ENCODE measurements at places on chromosomes 3 and 15. TPM values are rescaled to one million over a fixed set of nuclear protein-coding genes. Genes with fewer than 3 reads are reported as not detected.
A peak's percentile ranks its signal among the peaks of the same experiment; 100 is the strongest.

DNA sequence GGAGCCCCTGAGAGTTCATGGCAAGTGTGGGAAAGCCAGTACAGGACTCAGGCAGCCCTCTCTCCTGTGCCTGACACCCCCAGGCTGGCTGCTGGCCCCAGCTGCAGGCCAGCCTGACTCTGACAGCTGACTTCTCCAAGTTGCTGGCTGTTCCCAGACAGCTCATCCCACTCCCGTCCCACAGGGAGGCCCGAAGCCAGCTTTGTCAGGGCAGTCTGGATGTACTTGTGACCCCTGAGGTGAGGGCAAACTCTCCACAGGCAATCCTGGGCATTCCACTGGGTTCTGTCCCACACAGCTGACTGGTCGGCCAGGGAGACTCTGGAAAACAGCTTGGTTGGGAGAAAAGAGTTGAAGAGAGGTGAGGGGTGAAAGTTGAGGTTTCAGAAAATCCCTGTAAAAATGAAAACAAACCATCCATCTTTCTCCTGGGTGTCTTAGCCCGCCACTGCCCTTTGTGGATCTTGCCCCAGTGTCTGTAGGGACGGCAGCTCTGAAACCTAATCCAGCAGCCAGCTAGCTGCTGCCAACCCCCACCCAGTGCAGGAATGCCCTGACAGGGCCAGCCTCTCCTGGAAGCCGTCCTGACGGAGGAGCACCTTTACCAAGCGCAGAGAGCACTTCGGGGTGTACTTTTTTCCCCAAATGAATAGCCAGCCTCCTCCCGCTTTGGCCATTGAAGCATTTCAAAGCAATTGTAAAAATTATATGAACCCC, 87.9 kb downstream of the DNAJB8 start:
- DNase-seq = no peak

DNA sequence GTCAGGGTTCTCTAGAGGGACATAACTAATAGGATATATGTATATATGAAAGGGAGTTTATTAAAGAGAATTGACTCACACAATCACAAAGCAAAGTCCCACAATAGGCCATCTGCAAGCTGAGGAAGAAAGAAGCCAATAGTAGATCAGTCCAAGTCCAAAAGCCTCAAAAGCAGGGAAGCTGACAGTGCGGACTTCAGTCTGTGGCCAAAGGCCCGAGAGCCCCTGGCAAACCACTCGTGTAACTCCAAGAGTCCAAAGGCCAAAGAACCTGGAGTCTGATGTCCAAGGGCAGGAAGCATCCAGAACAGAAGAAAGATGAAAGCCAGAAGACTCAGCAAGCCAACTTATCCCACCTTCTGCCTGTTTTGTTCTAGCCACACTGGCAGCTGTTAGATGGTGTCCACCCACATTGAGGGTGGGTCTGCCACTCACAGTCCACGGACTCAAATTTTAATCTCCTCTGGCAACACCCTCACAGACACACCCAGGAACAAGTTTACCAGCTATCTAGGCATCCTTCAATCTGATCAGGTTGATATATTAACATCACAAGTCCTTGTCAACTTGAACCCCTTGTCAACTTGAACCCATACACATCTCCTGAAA, 54.2 kb upstream of the ACAD9 start:
- no peak for DNase-seq

GRCh38 chr15:36066757-36067156, 512.7 kb upstream of the CDIN1 start:
- no peak for DNase-seq

Gene CCRL2
- total RNA-seq = 1.9 TPM

DNA sequence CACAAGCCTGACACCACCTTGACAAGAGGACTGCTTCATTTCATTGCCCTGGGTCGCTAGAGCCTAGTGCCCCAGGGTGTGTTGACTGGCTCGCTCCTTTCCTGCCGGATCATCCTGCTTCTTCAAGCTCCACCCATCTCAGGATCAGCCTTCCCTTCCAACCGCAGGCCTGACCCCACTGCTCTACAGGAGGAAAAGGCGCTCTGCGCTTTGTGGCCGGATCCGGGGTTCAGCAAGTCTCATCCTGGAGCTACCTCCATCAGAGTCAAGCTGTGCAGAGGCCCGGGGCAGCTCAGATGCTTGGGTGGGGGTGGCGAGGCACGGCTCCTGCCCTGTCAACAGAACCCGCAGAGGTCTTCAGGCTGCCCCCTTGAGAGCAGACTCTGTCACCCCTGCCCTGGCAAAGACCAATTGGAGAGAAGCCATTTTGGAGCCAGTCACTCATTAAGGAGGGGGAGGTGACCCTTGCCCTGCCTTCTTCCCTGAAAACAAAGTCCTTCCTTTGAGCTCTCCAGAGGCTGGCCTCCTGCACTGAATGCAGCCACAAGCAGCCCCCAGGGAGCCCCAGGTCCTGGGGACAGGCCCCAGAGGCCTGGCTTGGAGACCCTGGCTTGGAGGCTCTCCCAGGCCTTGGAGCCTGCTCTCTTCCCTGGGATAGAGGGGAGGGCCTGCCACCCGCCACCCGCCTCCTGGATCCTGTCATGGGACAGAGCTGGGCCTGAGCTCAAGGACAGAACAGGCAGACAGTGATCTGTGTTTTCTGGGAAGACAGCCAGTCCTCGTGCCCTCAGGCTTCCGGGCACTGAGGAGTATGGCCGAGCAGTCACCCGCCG, 80.3 kb downstream of the CPN2 start:
- no peak for DNase-seq

DNA sequence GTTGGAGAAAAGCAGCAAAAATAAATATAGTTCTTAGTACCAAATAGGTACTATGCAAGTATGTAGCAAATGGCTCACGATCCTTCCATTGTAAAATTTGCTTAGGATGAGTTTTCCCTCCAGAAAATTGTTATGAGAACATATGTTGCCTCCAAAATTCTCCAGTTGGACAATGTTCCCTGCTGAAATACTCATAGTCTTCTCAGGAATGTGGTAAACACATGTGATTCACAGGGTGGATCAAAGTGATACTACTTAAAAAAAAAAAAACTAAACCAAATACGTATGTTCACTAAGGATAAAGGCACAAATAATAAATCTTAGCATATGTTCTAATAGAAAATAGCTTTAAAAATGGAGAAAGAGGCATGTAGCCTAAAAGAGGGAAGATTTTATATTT, 84.3 kb upstream of the ZNF385D start:
- no peak for DNase-seq

GRCh38 chr15:37220949-37221670, 120.8 kb upstream of the MEIS2 start:
- no peak for DNase-seq

DNA sequence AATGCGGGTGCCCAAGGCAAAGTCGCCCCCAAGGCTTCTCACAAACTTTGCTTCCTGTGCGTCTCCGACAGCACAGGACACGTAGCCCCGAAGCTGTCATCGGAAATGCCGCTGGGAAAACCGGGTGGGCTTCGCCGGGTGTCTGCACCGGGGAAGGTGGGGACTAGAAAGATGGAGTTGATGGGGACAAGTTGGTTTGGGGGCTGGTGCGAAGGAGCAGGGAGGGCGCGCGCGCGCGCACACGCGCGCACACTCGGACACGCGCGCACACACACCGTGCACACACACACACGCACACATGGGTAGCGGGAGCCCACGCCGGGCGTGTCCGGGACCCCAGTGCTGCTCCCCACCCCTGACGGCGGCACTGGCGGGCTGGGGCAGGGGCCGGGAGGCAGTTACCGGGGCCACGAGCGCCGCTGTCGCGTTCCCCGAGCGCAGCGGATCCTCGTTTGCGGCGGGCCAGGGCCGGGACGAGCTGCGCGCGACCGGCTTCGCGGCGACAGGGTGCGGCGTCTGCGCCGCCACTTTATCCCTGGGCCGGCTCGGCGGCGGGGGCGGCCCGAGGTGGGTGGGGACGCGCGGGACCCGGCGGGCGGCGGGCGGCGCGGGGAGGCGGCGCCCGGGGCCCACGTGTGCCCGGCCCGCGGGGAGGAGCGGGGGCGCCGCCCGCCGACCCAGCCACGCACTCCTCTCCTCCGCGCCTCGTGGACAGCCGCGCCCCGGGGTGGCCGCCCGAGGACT, 539 bp upstream of the MGLL start:
- no peak for DNase-seq

GRCh38 chr3:184335661-184336546, 1.5 kb upstream of the FAM131A start:
- DNase-seq = peak; percentile 84

- no peak for DNase-seq
These were observed 49.5 kb downstream of the MYLK start for GRCh38 chr3:123834631-123835030.

GRCh38 chr3:116034794-116035193, 410.5 kb downstream of the LSAMP start:
- DNase-seq = no peak

GRCh38 chr15:94042180-94042928, 189.0 kb upstream of the MCTP2 start:
- no peak for DNase-seq

Gene SNTN
- not detected for total RNA-seq

GRCh38 chr15:71185706-71186105, 70.4 kb downstream of the THSD4 start:
- no peak for DNase-seq

Gene ARGFX
- total RNA-seq = not detected

Gene TLR9
- not detected for total RNA-seq

DNA sequence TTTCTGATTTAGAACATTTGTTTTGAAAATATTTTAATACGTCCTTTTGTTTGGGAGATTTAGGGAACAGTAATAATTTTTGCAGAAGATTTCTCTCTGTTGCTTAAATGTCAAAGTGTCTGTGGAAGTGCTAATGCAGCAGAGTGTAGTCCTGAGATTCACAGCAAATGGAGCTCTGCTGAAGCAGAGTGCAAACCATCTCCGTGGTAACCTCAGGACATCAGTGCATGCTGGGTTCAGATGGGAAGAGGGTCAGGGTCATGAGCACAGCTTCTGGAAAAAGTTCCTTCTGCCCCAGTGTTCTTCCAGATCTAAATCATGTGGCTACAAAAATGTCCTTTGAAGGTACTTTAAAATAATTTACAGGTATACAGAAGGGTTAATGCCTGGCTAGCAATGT, 39.9 kb upstream of the SLC9A9 start:
- no peak for DNase-seq

- DNase-seq = no peak
These were observed 30.4 kb downstream of the ACKR2 start for GRCh38 chr3:42839616-42840015.

DNA sequence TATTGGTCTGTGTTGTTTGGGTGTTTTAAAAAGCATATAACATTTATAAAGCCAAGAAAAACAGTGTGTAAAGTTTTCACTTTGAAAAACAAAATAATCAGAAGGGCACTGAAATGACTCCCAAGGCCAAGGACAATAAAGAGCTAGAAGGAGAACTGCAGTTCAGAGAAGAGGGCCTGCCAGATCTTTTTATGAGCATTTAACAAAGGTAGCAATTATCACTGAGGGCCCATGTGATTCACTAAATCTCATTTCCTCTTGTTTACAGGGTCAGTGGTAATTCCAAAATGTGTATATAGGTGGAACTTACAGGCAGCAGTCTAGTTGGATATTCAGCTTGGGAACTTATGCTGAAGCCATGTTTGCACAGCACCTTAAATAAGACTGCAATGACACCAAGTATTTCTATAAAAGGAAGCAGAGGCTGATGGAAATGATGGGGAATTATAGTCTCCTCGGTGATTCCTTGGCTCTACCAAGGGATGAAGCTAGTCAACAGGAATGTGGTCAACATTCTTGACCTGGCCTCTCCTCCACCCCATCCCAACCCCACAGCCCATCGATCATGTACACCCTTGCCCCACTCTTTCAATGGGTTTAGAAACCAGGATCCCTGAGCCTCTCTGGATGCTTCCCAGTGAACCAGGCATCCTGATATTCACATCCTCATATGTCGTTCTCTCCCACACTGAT, 54.4 kb upstream of the THUMPD3 start:
- no peak for DNase-seq
